ENCODE measurements at places on chromosomes 16 and 17. TPM values are rescaled to one million over a fixed set of nuclear protein-coding genes. Genes with fewer than 3 reads are reported as not detected.

DNA sequence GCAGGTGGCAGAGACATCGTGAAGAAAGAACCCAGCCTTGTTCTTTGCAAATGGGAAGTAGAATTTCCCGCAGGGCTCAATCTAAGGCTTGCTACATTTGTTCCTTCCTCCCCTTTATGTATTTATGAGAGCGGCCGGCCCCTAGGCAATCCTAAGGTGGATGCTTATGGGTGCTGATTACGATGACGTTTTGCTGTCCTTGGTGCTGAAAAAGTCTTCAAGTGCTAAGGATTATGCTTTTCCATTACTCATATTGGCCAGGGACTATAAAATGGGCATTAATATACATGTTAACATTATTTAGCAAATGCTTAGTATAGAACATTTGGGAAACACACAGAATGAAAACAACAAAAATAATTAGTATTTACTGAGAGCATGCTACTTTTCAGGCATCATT is 313.3 kb upstream of the XYLT1 start:
- DNase-seq = no peak

- DNase-seq = no peak
Measured at GRCh38 chr16:3645504-3646347, 8.8 kb upstream of the DNASE1 start.

DNA sequence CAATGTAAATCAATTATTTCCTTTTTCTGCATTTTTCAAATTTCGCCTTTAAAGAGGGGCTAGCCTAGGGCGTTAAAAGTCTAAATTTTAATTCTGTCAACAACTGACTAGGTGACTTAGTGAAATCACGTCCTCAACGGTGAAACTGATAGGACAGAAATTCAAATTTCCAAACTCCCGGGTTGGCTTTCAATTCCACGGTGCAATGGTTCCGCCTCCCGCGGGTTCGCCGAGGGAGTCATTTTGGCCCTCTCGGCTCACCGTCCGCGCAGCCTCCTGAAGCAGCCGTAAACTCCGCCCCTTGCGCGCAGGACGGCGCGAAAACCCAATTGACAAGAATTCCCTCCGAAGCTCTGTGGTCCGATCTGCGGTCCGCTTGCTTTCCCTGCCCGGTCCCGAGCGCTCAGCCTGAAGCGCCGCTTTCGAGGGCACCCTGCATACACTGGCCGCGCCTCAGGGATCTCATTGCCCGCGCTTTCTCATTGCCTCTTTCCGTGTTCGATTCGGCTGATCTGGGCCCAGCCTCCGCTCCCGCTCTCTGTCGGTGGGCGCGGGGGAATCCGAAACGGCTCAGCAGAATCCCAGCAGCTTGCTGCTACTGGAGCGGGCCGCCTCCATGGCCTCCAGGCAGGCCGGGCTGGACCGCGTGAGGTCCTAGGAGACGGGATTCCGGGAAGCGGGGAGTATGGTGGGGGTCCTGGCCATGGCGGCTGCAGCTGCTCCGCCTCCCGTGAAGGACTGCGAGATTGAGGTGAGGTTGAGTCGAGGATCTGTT is at the start of gene ATAD5:
ATAD5 (plus strand) TSS at position 304 of the 775 bp plus-strand sequence; CDS start at position 686, 382 bp downstream.
- peak; percentile 91 for DNase-seq

- no peak for DNase-seq
Measured at GRCh38 chr16:11414815-11415775, 69.8 kb downstream of the RMI2 start.

DNA sequence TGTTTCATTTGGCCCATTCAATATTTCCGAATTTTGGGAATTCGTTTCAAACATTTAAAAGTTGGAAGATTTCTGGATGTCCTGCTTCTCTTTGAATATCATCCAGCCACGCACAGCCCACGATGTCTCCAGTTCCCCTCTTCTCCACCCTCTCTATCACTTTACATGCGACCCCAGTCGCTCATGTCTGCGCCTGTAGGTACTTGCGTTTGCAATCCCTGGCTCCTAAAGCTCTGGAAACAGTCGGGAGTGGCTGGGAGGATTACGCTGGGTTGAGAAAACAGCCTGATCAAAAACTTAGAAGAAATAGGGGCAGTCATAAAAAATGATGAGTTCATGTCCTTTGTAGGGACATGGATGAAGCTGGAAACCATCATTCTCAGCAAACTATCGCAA is 1.5 kb upstream of the SBK1 start:
- no peak for DNase-seq

DNA sequence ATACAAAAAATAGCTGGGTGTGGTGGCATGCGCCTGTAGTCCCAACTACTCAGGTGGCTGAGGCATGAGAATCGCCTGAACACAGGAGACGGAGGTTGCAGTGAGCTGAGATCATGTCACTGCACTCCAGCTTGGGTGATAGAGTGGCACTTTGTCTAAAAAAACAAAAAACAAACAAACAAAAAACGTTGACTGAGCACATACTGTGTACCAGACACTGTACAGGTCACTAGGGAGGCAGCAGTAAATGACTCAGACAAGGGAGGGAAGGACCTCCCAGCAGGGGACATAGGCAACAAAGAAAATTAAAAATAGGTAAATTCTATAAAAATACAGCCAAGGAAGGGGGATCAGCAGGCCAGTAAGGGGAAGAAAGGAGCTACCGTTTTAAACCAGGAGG is 64.3 kb downstream of the SOCS1 start:
- no peak for DNase-seq

DNA sequence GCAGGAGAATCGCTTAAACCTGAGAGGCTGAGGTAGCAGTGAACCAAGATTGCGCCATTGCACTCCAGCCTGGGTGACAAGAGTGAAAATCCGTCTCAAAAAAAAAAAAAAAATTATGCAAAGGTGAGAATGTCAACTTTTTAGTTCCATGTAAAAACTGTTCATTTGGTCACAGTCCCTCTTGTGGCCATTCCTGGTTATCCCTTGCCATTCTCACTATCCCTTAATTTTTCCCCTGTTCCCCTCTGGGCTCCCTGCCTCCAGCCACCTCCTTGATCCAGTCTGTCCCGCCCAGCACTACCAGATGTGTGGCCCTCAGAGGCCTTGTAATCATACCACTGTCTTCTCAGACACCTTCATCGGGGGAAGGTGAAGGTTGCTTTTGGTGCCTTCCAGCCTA is 23.4 kb downstream of the DCAF7 start:
- no peak for DNase-seq

DNA sequence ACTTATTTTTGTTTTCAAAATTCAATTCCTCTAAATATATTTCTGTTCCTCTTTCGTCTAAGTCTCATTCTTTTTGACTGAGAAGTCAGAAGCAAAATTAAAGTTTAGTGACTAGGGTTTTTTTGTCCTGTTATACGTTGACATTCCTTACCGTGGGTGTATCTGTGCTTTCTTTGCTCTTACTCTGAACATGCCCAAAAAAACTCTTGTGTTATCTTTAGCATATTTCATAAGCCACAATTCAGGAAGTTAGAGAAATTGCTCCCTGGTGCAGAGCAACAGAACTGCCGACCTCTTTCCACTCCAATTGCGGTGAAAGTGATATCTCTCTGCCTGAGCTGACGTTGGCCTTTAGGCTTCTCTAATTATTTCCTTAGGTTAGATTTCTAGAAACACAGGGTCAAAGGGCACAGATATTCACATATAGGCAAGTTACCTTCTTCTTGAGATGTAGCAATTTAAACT is 65.7 kb downstream of the CENPV start:
- peak; percentile 77 for DNase-seq

DNA sequence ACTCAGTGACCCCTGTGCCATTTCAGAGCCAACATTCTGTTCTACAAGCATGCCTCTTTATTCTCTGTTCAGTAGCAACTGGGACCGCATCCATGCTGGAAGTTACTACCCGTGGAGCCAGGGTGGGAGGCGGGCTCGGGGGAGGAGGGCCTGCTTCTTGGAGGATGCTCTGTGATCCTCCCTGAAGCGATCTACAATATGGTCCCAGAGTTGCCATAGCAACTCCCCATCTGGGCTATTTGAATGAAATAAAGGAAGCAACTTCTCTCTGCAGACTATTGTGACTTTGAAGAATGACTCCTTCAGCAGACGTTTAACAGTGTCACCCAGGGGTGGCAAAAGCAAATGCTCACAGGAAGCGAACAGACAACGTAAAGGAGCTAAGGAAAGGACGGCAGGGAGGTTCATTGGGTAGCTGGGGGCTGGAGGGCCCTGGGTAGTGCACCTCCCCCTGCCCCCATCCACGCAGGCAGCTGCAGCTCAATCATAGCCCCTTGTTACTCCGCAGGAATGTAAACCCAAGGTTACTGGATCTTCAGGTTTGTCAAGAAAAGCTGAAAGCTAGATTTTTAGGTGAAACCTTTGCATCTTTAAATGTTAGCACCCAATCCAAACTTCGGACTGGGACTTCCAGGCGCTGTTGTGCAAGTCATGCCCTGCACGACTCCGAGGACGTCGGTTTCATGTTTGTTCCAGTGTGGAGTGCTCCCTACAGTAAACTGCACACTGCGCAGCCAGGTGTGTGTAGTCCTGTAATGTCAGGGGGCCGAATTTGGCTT is 51.1 kb upstream of the MEAK7 start:
- no peak for DNase-seq

- DNase-seq = no peak
Measured at GRCh38 chr17:53273126-53273525, 549.6 kb upstream of the KIF2B start.

DNA sequence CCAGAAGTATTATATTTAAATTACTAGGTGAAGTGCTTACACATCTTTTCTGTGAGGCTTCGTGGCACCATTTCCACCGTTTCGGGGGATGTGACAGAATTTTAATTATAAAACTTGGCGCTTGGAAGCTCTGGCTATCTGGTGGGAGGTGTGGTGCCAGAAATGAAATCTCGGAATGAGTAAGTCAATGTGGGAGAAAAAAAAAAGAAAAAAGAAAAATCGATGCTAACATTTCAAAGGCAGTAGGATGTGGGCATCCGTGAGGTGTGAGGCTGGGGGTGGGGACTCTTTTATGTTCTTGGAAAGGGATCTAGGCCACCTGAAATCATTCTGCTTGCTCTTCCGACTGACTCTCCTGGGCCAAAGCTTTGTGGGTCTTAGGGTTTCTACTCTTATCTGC is 21.9 kb downstream of the CPPED1 start:
- DNase-seq = no peak

- DNase-seq = no peak
Measured at GRCh38 chr17:4008441-4009185, 44.4 kb upstream of the ATP2A3 start.

DNA sequence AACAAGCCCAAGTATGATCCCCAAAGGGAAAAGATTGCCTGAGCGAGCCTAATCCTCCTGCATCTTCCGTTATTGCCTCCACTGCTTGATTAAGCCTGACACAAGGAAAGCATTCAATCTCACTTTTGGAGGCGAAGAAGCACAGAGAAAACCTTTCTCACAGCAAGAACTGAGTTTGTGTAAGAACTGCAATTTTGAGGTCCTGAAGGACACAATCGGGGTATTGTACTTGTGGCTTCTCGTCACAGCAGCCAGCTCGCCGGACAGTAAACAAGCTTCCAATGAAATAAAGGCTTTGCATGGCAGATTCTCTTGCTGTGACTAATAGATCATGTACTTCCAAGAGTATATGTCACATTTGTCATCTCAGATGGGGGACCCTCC is 18.7 kb upstream of the FOXF1 start:
- DNase-seq = no peak

DNA sequence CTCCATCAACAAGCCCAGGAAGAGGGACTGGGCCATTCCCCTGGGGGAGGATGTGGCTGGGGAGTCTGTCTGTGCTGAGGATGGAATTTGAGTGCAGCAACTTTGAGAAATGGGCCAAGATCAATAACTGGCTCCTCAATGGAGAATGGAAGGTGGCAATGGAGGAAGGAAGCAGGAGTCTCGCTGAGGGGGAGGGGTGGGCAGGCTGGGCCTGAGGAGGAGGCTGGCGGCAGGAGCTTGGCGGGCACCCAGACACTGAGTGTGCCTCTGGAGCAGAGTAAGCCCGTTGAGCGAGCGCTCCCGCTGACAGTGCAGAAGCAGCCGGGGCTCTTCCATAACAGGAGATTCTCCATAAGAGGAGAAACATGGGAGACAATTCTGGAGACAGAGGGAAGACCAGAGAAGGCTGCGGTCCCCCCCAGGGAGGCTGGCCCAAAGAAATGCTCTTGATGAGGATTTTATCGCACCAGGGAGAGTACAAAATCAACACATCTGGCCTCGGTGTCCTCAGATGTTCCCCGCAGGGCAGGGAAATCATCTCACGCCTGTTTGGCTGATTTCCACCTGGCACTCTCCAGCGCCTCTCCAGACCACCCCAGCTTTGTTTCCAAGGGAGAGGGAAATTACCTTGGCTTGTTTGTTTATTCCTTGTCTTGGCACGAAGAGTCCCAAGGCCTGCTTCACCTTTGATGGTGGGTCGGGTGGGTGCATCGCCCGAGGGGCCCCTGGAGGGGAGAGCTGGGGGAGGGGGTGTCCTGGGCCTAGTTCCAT is 2.8 kb upstream of the MMP15 start:
- no peak for DNase-seq

DNA sequence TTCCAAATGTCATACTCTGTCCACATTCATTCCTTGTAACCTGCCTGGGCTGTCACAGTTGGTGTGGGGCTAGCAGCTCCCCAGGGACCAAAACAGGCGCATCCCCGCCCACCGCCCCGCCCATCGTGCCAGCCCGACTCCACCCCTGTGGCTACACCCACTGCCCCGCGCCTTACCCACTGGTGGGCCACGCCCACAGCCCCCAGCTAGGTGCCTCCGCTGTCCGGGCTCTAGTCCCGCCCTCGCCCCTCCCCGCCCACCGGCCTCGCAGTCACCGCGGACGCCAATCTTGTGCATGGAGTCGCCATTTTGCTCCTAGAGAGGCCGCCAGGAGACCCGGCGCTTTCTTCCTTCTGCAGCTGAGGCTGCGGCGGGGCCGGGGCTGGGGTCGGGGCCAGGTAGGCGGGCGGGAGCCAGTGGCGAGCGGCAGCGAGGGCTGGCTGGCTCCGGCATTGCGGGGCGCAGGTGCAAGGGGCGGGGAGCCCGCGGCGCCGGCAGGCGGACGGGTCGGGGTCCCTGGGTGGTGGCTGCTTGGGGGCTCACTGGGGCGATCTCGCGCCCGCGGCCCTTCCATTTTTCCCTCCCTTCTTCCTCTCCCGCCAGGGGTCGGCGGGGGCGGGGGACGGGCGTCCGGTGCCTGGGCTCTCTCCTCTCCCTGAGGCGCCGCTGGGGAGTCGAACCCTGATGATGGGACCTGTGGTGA is at the start of gene PRPSAP2:
PRPSAP2 (plus strand) TSS at position 268 of the 703 bp plus-strand sequence. CDS start 7,703 bp downstream, outside the sequence.
- peak; percentile 97 for DNase-seq

DNA sequence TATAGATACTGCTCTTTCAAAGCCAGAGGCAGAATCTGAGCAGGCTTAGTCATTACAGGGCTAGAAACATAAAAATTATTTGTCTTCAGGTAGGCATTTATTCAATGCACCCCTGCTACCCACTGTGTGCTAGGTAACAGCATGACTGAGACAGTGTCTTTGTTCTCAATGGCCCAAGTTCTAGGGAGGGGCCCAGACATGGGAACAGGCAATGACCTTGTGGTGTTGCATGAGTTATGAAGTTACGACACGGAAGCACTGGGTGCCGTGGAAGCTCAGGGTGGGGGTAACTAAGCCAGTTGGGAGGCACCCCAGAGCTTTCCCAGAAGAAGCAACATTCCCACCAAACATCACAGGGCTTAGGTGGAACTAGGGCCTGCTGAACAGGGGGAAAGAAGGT is 87.0 kb downstream of the CPPED1 start:
- no peak for DNase-seq

GRCh38 chr16:86346034-86346433 is 164.3 kb upstream of the FOXF1 start:
- no peak for DNase-seq

Gene CLDN7
- 10.8 TPM for polyA plus RNA-seq

Gene FUS
- polyA plus RNA-seq = 181 TPM

Gene KRT9
- not detected for polyA plus RNA-seq

Gene CIITA
- polyA plus RNA-seq = 632 TPM

Gene CXCL16
- 13.8 TPM for polyA plus RNA-seq

Gene CDRT15L2
- not detected for polyA plus RNA-seq

Gene ZNF205
- polyA plus RNA-seq = not detected

Gene PYDC1
- polyA plus RNA-seq = not detected

Gene FGF11
- 3.3 TPM for polyA plus RNA-seq

Gene CACNG3
- polyA plus RNA-seq = not detected

Gene TSPOAP1
- polyA plus RNA-seq = 16.0 TPM

Gene BAIAP3
- polyA plus RNA-seq = 67.1 TPM
